ENCODE measurements at places on chromosomes 1 and 21.

DNA sequence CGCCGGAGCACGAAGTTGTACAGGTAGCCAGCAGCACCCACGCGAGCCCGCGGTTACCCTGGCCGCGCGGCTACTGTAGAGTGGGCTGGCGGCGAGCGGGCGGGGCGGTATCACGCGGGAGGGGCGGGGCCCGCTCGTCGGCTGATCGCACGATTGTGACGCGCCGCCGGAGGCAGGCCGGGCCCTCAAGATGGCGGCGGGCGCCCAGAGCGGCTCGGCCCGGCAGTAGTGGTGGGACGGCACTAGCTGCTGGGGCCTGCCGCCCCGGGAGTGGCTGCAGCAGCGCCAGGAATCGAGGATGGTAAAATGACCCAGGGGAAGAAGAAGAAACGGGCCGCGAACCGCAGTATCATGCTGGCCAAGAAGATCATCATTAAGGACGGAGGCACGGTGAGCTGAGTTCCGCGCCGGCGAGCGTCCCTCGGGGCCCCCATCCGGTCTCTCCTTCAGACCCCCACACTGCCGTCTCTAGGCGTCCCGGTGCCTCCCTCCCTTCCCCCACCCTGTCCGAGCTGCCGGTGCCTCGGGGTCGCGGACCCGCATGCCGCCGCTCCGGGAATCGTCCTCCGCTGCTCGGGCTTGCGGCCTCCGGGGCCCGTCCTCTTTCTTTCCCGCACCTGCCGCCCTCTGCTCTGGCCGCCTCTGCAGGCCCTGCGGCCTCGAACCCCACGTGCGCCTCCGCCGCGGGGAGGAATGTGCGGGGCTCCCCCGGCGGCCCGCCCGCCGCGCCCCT is 68.3 kb downstream of the SLC35A3 start:
- DNase-seq, result no peak

DNA sequence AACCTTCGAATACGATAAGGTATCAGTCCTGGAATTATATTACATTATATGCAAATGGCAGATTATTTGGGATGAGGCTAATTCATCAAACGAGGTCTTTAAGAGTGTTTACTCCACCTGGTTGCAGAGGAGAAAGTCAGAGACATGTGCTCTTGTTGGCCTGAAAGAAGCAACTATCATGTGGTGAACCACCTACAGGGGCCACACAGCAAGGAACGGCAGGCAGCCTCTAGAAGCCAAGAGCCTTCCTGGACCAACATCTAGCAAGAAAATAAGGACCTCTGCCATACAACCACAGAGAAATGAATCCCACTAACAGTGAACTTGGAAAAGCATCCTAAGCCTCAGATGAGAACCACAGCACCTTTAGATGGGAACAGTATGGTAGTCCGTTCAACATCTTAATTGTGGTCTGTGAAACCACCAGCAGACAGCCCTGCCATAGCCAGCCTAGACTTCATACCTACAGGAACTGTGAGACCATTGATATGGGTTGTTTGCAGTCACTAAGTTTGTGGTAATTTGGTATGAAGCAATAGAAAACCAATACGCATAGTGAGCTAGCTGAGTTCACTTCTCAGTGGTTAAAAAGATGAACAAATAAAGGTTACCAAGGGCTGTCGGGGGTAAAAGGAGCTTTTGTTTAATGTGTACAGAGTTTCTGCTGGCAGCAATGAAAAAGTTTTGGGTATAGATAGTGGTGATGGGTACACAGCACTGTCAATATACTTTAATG is 345.7 kb upstream of the RUNX1 start:
- no peak for DNase-seq

DNA sequence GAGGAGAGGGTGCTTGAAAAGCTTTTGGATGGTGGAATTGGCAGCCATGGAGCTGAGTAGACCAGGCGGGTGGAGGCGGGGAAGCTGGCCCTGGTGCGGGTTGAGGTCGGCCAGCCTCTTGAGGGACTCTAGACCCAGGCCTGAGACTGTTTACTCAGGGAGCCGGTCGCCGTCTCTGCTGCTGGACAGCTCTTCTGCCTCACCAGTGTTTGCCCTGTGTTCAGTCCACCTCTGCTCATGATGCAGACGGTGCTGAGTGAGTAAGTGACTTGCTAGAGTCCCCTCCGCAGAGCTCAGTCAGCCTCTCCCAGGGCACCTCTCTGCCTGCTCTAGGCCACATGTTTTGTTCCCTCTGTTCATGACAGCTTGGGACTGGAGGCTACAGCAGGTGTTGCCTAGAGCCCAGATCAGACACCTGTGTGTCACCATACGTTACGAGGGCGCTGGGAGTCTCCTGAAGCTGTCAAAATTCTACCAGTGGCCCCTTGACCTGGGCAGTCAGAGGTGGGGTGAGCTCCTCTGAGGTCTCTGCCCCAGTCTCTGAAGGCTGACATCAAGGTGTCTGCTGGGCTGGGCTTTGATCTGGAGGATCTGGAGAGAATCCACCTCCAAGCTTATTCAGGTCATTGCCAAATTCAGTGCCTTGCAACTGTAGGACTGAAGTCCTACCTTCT is 73.5 kb upstream of the WNT4 start:
- DNase-seq, result no peak

DNA sequence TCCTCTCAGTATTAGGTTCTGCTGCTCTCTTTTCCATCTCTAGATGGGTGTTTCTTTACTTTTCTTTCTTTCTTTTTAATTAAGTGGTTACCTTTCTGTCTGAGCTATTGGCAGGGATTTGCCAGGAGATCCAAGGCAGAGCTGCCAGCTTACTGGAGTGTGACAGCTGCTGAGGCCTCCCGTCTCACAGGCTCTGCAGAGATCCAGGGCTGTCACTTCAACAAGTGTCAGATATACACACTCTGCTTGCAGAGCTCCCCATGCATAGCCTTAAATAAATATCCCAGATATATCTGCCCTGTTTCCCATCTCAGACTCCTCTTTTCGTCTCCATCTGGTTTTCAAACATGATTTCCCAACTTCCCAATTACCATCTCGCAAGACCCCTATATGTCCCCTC is 124.3 kb downstream of the NOS1AP start:
- DNase-seq, result no peak

GRCh38 chr1:203026031-203026665 is at the start of gene PPFIA4:
TSS of gene PPFIA4 (plus strand) at chr1:203026491. CDS start at chr1:203039009, 12,518 bp downstream.
- no peak for DNase-seq
